Activated T-helper 1 cell treated with anti-CD3 and anti-CD28 coated beads, Interleukin-12 subunit alpha, Interleukin-12 subunit beta, Interleukin-2, Interleukin-4 antibody, amounts not matched to agents 30 ng/mL and 10 ng/mL and 1 ng/mL, durations not matched to agents 14 hours and 24 hours and 36 hours (primary cell): ENCODE measurements at places on chromosomes 2 and 18. TPM values are rescaled to one million over a fixed set of nuclear protein-coding genes. Genes with fewer than 3 reads are reported as not detected.

DNA sequence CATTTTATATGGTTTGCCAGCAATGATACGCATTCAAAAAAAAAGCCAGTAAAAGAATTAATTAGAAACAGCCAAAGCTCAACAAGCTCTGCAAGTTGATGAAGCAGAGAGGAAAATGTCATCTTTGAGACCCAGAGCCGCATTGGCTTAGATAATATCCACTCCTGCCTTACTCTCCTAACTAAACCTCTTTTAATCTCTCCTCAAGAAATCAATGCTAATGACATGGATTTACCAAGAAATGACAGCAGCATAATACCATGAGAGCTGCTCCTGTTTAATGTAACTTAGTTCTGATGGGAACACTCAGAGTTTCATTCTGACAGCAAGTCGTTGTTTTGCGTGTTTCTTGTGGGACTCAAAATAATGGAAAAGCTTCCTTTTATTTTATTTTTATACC is 1099.4 kb upstream of the PIK3C3 start:
- DNase-seq: no peak

STAT4 gene
- 57.4 and 62.1 TPM in 2 replicates for total RNA-seq

- DNase-seq: no peak
These were observed 10.9 kb downstream of the TMEM200C start for GRCh38 chr18:5884375-5884774.

DNA sequence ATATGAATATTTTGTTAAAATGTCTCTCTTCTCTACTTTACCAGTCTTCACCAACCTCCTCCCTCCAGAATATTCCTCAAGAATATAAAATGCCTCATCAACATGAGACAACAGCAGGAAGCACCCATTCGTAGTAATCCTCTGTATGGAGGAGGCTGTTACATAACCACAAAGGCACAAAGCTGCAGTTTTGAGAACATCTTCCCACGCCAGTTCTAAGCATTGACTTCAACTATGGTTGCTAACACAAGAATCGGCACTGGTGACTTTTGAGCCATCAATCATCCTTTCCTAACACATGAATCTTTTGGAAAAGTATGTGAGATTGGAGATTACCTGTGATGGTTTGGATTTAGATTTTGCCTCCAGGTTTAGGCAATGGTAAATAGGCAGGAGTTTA is 54.9 kb upstream of the CYP1B1 start:
- no peak for DNase-seq

DNA sequence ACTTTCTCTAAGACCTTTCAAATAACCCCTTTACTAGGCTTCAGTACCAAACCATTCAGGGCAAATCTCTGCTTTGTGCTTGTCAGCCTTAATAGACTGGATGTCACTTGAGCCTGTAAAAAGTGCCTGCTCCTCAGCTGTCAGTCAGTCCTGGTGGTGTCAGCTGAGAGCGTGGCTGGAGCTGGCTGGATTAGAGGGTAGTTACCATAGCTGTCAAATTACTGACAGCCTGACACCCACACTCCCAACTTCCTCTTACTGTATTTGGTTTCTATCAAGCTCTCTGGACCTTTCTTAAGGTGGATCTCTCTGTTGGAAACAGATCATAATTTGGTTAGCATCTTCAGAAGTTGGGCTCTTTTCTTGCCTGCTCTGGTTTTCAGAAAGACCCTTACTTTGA is 371.4 kb upstream of the ATP5MC3 start:
- no peak for DNase-seq

HOXD8 gene
- total RNA-seq: not detected in 2 replicates

GRCh38 chr2:2007551-2008501 is 263.5 kb upstream of the PXDN start:
- DNase-seq: no peak

SP5 gene
- total RNA-seq: not detected in 2 replicates

DNA sequence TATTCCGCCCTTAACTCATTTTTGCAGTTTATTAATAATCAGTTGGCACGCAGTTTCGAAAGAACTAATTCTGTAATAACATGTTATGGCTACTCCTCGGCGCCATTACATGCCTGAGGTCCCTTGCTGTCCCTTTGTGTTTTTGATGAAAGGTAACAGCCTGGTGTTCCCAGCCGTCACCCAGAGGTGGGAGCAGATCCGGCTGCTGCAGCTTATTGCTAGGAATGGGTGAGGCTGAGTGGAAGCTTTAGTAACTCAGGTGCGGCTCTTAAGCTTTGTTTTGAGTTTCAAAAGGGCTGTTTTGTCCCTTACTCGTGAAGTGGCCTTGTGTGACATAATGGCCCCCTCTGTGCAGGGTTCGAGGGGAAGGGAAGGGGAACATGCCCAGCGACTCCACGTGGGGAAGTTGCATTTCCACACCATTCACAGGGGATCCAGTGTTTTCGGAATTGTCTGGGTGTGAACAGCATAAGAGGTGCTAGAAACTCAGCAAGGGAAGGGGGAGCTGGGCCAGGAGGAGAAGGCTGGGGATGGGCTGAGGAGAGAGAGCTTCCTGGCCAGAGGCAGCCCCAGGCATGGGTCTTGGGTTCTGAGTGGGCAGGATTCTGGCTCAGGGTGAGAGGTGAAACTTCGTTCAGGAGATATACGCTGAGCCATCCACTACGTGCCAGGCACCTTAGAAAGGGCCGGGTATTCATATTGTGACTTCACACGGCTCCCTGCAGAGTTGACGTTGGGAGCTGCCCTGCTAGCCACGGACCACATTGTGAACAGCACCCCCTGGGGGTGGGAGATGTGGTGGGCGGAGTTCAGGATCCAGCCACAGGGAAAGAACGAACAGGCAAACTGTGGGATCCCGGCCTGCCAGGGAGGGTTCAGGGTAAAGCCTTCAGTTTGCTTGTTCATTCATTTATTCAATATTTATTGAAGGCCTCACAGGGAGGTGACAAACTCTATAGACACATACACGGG is 84.4 kb downstream of the TGOLN2 start:
- no peak for DNase-seq

DNA sequence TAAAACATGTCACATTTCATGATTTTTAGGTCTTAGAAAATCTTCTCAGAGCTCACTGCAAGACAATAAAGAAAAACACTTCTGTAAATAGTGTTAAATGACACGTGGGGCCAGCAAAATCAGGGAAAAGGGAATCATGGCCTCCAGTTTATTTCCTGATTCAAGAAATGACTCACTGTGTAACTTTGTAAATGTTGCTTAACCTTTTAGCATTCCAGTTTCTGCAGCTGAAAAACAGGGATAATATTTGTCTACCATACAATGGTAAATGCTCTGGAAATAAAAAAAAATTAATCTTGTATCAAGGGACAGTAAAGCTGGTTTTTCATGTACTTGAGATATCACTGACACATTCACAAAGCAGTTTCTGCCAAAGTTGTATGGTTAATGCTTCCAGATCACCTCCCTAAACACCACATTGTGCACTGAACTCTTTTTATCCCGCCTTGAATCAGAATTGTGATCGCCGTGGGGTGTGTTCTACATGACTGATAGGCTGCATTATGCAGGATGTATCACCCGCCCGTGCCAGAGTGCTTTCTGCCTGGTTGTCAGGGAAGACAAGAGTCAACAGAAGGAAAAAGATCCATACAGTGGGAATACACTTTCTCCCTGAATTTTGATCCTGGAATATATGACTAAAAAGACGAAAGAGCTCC is 238.8 kb downstream of the IKZF2 start:
- DNase-seq: no peak

DNA sequence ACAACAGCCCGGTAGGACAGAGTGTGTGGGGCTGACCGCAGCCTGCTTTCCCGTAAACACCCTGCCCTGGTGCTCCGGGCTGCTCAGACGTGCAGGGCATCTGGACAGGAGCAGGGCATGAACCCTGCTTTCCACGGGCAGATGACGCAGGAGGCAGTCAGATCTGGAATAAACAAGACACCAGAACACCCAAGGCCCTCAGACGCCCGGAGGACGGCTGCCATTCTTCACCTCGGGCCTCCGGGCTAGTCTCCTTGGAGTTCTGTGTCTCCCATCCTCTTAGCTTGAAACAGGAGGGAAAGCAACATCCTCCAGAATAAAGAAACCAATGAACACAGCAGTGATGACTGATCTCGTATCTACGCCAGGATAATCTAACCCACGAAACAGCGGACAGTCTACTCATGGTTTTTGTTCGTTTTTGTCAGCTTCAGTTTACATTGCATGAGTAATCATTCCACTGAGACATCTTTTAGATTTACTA is 7.3 kb downstream of the PXDN start:
- DNase-seq: no peak

DNA sequence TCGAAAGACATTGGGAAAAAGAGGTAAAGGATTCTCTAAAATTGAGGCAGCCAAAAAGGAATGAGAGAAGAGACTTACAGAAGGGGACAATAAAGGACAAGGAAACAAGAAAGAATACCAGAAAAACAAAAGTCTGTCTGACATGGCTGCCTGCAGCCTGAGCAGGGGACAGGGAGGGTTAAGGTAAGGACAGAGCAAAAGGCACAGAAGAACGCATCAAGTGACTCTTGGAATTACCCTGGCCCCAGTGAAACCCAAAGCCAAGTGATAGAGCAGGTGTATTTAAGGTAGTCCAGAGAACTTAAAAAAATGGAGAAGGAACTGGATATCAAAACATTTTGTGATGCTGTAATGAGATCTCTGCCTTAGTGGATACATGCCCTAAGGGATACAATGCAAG is 47.1 kb upstream of the XIRP2 start:
- no peak for DNase-seq

GRCh38 chr18:23226930-23227725 is 91.8 kb downstream of the CABLES1 start:
- DNase-seq: no peak

DNA sequence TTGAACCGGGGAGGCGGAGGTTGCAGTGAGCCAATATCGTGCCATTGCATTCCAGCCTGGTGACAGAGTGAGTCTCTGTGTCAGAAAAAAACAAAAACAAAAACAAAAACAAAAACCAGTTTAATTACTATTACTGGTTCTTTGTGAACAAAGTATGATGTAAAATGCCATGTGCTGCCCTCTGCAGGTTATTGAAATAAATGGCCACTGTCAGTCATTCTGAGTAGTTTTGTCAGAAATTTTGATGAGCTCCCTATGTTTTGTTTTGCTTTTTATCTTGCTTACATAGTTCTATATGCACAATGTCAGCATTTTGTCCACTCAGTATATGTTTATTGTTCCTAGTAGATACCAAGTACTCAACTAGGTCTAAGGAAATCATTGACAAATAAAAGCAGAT is 423.6 kb upstream of the CHST9 start:
- no peak for DNase-seq

GRCh38 chr18:217532-218336 is 50.1 kb downstream of the THOC1 start:
- no peak for DNase-seq

MARCO gene
- total RNA-seq: not detected in 2 replicates

DNA sequence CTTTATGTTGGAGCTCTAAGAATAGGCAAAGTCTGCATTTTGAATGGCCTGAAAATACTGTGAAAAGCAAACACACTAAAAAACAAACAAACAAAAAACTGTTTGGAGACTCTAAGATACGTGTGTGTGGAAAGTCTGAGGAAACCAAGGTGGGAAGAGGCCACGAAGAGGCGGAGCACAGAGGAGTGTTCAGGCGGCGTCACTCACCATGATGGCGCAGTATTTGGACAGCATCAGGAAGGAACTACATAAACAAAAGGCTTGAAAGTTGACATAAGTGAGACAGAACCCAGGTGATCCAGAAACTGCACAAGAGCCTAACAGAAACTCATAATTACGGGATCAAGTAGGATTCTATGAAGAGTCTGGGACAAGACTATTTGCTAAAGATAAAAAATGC is 50.8 kb upstream of the SOS1 start:
- DNase-seq: no peak

- no peak for DNase-seq
These were observed 7.3 kb downstream of the NBEAL1 start for GRCh38 chr2:203021991-203022390.

DNA sequence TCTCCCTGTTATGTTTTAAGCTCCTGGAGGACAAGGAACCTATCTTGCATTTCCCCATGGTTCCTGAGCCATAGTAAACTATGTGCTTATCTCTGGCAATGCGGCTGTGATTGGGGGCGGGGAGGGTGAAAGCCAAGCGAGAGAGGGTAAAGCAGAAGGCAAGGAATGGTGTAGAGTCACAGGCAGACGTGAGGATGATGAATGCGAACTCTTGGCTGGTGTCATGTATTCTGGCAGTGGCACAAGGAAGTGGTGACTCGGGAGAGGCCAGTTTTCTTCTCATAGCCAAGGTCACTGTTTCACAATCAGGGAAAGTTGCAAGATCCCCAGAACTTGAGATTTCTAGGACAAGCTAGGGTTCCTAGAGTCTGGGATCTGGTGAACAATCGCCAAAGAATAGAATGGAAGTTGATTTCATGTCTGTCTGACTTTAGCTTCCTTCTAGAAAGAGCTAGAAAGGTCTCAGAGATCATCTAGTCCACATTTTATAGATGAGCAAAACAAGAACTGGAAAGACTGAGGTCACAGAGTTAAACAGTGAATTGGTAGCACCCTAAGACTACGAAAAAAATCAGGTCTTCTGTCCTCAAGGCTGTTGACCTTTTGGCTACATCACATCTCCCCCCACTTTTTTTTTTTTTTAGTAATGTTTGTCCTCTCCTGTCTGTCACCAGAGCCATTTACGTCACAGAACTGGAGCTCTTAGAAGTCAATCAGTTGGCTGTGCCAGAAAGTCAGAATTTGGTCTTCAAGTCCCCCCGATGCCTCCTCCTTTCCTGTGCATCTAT is 137.0 kb downstream of the BCL11A start:
- no peak for DNase-seq

DNA sequence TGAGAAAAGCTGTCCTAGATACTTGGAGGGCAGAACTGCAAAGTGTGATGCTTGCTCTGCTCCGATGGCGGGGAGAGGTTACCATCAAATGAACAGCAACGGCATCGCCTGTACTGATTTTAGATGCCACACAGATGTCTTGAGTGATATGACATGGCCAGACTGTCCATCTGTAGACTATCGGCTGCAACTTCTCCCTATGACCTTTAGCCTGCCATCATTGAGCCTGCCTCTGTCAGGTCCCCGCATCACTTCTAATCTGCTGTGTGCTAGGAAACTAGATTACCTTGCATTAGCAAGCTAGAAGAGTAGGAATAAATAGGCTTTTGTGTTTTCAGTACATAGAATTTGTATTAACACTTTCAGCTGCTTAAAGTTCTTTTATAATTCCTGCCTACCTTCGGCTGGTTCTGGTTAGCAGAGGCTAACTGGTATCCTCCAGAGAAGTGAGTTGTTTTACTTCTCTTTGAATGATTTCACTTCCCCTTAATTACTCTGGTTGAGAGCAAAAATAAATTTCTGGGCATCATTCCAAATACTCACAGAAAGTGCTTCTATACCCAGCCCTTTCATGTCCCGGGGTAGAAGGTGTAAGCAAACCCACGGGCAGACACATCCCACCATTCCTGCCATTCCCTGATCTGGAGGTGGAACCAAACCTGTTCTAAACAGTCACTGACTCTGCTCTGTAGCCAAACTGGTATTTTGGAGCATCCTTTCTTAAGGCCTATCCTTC is 24.0 kb downstream of the GAREM2 start:
- DNase-seq: no peak

- DNase-seq: no peak
These were observed 167.7 kb upstream of the SERPINE2 start for GRCh38 chr2:224206816-224207215.

SNORC gene
- 0.98 and 1.8 TPM in 2 replicates for total RNA-seq

- DNase-seq: no peak
These were observed 3.5 kb upstream of the KCNE4 start for GRCh38 chr2:223048519-223048918.

- no peak for DNase-seq
These were observed 364.8 kb downstream of the SOCS6 start for GRCh38 chr18:70653671-70654070.
